ENCODE measurements at places on chromosomes 16 and 17.

- DNase-seq: no peak
Measured at GRCh38 chr16:56048425-56049105, 142.7 kb upstream of the GNAO1 start.

- DNase-seq: no peak
Measured at GRCh38 chr17:4786106-4786511, at the start of gene VMO1. TSS of gene VMO1 (minus strand) at chr17:4786364. CDS start at chr17:4786352, 12 bp downstream.

DNA sequence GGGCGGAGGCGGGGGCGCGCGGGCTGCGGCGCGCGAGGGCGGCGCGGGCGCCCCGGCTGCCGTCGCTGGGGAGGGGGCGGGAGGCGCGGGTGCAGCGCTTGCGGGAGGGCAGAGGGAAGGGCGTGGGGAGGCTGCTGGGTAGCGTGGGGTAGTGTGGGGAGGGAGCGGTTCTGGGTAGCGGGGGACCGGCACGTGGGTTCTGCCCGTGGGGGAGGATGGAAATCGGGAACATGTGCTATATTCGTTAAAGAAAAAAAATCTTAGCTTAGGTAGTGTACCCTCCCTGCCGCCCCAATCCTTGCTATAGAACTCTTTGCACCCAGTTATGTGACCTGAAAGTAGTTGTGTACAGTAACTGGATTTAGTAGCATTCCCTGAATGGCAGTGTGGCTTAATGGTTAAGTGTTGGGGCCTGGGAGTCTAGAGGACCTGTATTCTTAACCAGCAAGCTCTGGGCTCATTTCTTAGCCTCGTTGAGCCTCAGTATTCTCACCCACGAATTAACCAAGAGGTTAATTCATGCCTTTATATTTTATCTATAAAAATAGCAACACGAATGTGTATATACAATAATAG lies 646 bp downstream of the RABEP1 start:
- DNase-seq: peak; percentile 27

DNA sequence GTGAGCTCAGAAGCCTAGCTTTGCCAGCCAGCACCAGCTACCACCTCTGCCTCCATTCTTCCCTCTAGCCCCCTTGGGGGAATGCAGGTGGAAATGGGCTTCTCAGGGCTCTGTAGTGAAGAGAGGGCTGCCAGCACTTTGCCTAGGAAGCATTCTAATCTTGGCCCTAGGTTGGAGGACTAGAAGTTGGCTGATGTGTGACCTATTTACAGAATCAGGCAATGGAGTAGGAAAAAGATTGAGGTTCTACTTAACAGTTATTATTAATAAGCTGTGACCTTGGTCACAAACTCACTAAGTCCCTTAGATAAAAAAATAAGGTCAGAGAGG lies 19.9 kb downstream of the DHX38 start:
- no peak for DNase-seq

GRCh38 chr16:25014500-25015147 lies 545 bp downstream of the ARHGAP17 start:
- no peak for DNase-seq

All from stimulated activated CD4-positive, alpha-beta T cell treated with anti-CD3 and anti-CD28 coated beads, Interleukin-12 subunit alpha, Interleukin-12 subunit beta, amount 100 ng/mL, for 24 hours (primary cell).